ENCODE measurements at places on chromosomes 1 and 21.
A peak's percentile ranks its signal among the peaks of the same experiment; 100 is the strongest.

DNA sequence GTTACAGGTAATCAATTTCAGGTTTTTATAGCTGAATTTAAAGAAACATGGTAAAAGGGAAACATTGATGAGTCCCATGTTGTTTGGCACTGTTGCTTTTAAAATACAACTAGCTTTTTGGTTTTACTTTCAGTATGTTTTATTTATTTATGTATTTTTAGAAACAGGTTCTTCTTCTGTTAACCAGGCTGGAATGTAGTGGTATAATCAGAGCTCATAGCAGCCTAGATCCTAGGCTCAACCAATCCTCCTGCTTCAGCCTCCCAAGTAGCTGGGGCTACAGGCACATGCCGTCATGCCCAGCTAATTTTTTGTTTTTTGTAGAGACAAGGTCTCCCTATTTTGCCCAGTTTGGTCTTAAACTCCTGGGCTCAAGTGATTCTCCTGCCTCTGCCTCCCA is 50.4 kb downstream of the CTTNBP2NL start:
- no peak for DNase-seq

GRCh38 chr1:9246841-9247785 is 12.5 kb downstream of the H6PD start:
- DNase-seq = no peak

- peak; percentile 39 for DNase-seq
These were observed 29.9 kb upstream of the SAMD13 start for GRCh38 chr1:84271441-84272151.

- DNase-seq = no peak
These were observed 397.7 kb downstream of the RPS6KC1 start for GRCh38 chr1:213448776-213449175.

DNA sequence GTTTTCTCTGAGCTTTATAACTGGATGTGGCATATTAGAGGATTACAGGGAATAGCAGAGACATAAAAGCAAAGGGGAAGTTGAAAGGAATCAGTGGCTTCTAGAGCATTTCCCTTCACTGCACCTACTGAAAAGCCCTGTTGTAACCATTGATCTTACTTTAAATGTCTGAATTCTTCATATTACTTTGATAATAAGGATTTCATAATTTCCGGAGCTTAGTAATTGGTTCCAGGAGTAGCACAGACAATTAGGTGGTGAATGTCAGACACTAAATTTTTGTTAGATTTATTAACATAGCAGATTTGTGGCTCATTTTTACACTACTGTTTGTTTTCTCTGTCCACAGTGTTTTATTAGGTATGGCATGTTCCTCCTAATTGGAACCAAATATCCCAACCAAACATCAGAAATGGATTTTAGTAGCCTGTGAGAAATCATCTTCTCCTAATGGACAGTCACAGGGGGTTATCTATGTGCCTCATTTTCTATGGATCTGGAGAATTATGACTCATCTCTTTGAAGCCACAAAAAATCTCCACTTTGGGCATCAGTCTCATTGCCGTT is 100.5 kb downstream of the GIPC2 start:
- DNase-seq = no peak
